ENCODE measurements at places on chromosomes 5 and 9.

DNA sequence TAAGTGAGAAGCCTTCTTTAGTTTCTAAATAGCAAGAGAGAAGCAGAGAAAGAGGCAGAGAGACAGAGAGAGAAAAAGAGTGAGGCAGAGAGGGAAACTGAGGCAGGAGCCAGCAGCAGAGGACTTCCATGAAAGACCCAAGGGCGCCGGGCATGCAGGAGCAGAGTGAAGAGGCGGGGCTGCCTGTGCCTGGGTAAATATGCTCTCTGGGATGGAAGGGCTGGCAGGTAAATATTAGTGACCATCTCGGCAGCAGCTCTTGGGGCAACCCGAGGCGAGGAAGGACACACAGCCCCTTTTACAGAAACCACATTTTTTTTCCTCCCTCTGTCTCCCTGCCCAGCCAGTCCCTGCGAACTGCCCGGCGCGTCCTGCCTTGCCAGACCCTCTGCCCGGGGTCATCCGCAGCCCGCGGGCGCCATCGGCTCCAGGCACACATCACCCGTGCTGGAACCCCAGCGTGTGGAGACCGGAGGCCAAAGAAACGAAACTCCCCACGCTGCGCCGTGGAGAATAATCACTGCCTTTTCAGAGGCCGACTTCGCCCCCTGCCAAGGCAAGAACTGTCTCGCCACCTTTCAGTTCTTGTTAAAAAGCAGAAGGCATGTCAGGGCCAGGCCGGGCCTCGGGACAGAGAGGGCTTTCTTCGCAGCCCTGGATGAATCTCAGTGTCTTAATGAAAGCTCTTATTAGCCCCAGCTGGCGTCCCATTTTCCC, 61.3 kb downstream of the BOD1 start:
- peak; percentile 70 for DNase-seq

DNA sequence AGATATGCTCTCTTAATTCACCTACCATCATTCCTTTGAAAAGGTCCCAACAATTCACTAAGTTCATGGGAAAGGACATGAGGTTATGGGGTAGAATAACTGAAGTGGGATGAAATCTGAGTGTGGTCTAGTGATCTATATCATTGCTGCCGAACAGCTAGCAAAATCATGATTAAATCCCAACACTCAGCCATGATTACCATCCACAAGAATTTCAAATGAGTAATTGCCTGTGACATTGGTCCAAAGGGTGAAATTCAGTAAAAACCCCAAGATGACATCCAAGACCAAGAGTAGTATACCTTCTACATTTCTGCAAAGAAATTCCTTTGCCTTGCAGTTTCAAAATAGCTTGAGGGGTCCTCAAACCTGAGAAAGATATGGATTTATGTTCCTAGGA, 225.6 kb downstream of the SPOCK1 start:
- DNase-seq: no peak

- DNase-seq: no peak
Observed at GRCh38 chr5:142017832-142018427, 5.1 kb upstream of the GNPDA1 start.

DNA sequence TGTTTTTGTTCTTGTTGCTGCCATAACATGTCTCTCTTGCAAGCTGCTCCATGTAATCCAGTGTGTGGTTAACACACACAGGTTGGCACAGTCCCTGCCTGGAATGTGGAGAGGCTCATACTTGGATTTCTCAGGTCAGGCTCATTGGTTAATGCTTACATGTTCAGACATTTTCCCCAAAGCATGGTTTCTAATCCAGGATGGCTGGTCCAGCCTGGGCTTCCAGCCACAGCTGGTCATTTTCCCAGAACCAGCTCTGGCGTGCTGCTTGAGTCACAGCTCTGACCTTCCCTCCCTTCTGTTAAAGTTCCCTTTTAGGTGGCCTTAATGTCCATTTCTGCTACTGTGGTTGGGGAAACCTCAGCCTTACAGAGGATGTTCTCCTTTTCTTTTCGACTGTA, 294.3 kb downstream of the TAF11L14 start:
- DNase-seq: no peak

- peak; percentile 73 for DNase-seq
Observed at GRCh38 chr5:160175438-160176218, 53.7 kb upstream of the FABP6 start.

Measured in substantia nigra (tissue), 51 donors.